ENCODE measurements at places on chromosomes 7 and 10.

DNA sequence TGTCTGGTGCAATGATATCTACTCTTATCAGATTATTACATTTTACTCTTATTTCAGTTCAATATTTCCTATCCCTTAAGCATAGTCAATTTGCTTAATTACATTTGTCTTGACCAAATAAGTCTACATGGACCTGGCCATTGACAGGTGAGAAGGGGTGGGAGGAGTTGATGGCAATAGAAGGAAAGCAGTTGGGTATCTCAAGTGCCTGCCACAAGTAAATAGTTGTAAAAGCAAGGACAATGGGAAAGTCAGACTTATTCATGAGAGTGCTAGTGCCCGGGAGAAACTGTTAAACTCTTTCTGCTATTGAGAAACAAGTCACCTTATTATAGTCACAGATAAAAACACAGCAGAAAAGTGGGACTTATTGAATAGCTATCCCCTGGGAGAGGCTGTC, 32.4 kb upstream of the HGF start:
- DNase-seq = no peak

DNA sequence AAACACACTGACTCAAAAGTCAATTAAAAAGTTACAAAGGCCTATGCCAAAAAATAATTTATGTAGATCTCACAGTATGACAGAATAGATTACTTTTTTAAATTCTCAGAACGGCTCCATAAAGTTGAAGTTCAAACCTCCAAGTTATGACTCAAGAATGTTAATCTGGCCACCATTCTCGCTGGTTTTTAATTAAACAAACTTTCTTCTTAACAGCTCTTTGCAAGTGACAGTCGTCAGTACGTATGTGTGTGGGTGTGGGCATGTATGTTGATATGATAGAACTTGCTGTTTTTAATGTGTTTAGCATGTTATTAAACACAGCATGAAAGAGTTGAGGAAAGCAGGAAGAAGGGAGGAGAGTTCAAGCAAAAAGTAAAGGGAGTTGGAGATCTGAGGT, 18.5 kb downstream of the PRKCQ start:
- no peak for DNase-seq

GRCh38 chr10:11145495-11145855, 127.8 kb downstream of the CELF2 start:
- no peak for DNase-seq

- no peak for DNase-seq
Observed at GRCh38 chr10:78716043-78716660, 352.6 kb upstream of the ZMIZ1 start.

- DNase-seq = no peak
Observed at GRCh38 chr10:5606864-5607263, 59.5 kb downstream of the ASB13 start.

- DNase-seq = no peak
Observed at GRCh38 chr7:26653430-26654399, 210.7 kb downstream of the SKAP2 start.

Measured in cortex of kidney (tissue), 1 donor.